ENCODE measurements at places on chromosomes 1 and 21. TPM values are rescaled to one million over a fixed set of nuclear protein-coding genes. Genes with fewer than 3 reads are reported as not detected.

Gene FCRL1
- 1.5 TPM for total RNA-seq

Gene ZNF695
- total RNA-seq = 1.1 TPM

Gene UMODL1
- total RNA-seq = 0.28 TPM

Gene WDR64
- 0.24 TPM for total RNA-seq

Gene OR2T33
- total RNA-seq = not detected

Gene TMEM82
- 18.6 TPM for total RNA-seq

Gene ARID4B
- 33.9 TPM for total RNA-seq

Gene OR2L3
- total RNA-seq = not detected

Gene SETSIP
- not detected for total RNA-seq

Gene TXNIP
- 720 TPM for total RNA-seq

Gene DENND2D
- total RNA-seq = 54.1 TPM

Gene ATP1A2
- total RNA-seq = 1.8 TPM

Gene NECTIN4
- 3.0 TPM for total RNA-seq

Gene MCM3AP
- total RNA-seq = 90.6 TPM

Gene OR2G6
- total RNA-seq = not detected

Gene ANGPTL3
- not detected for total RNA-seq

Gene CD52
- 5.7 TPM for total RNA-seq

Gene AK2
- total RNA-seq = 222 TPM

Gene NES
- total RNA-seq = 3.6 TPM

Gene VHLL
- total RNA-seq = not detected

Gene KRTAP11-1
- not detected for total RNA-seq

Gene TEDDM1
- not detected for total RNA-seq

Gene CD1B
- not detected for total RNA-seq

Gene HSD3B1
- total RNA-seq = 0.92 TPM

Gene NUP210L
- total RNA-seq = not detected

Gene GRHL3
- total RNA-seq = not detected

Measured in left colon (tissue), 2 donors.